ENCODE measurements at places on chromosomes 4 and X.

- DNase-seq: no peak
Measured at GRCh38 chr4:16745009-16745635, 153.3 kb downstream of the LDB2 start.

GRCh38 chrX:79081895-79082512, 62.5 kb upstream of the GPR174 start:
- peak; percentile 57 for DNase-seq

- no peak for DNase-seq
Measured at GRCh38 chr4:141713771-141714445, 77.5 kb downstream of the IL15 start.

GRCh38 chr4:153483432-153484418, 17.6 kb downstream of the TMEM131L start:
- no peak for DNase-seq

DNA sequence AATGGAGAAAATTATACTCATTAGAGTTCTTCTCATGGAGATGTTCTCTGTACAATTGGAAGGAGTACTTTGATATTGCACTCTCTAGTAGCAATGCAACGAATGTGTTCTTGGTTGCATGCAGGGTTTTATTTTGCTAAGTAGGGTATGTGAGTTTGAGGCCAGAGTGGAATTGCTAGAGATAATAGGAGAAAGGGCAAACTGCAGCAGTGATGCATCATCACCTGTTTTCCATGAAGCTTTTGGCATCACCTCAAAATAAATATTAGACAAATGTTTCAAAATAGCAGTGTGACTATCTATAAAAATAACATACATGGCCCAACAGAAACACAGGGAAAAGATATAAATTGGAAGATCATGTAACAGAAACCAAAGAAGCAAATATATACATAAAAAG, 93.3 kb downstream of the TIGD2 start:
- DNase-seq: no peak

- DNase-seq: no peak
Measured at GRCh38 chrX:37599729-37600128, 28.3 kb downstream of the LANCL3 start.

DNA sequence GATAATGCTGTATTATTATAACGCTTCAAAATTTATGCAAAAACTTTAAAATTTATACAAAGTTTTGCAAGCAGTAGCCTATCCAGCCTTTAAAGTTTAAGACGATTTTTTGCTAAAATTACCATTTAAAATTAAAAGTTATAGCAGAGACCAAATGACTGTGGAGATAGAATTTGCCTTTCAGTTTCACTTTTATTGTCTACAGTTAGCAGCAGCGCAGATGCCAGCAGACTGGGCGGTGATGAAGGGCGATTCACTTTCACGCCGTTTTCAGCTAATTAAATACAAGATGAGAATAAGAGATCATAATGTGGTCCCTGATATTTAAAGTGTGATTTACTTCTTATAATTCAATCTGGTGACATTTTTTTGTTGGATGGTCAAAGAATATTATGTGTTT, 1381.5 kb upstream of the ADGRL3 start:
- peak; percentile 59 for DNase-seq

GRCh38 chrX:41779030-41779564, 55.1 kb downstream of the GPR82 start:
- DNase-seq: no peak

DNA sequence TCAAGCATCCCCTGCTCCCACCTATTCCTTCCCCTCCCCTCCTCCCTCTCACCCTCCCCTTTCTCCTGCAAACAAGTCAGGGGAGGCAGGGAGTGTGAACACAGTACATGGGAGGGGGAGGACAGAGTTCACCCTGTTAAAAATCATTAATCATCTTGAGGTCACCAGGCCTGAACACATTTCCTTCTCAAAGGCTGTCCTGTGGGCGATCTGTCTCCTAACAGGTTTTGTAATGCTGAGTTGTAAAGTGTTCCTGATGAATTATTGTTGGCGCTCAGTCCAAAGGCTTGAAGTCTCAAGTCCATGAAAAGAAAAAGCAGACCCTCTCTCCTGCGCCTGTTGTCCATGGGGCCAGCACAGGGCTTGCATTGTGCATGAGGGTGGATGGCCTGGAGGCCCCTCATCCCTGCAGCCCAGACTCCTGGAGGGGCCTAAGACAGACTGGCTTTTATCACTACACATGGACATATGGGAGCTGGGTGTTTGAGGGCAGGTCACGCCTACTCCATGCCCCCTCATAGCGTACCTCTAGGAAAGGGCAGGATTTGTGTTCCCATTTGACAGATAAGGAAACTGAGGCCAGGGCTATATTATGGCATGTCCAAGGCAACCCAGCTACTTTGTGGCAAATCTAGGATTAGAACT, 189.1 kb downstream of the RAB28 start:
- DNase-seq: no peak

GRCh38 chr4:125624951-125625350, 310.2 kb downstream of the FAT4 start:
- no peak for DNase-seq

DNA sequence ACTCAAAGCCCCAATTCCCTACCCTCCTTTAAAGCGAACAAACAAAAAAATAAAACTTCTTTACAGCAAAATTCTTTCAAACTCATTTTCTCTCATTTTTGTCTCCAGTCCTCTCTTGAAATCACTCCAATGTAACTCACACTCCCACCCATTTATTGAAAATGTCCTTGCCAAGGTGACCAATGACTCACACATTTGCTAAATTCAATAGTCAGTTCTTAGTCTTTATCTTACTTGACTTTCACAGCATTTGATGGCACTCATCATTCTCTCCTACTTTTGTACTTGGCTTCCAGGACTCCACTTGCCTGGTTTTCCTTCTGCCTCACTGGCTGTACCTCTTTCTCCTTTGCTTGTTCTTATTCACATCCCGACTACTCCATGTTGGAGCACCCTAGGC, 19.9 kb downstream of the CC2D2A start:
- DNase-seq: no peak

DNA sequence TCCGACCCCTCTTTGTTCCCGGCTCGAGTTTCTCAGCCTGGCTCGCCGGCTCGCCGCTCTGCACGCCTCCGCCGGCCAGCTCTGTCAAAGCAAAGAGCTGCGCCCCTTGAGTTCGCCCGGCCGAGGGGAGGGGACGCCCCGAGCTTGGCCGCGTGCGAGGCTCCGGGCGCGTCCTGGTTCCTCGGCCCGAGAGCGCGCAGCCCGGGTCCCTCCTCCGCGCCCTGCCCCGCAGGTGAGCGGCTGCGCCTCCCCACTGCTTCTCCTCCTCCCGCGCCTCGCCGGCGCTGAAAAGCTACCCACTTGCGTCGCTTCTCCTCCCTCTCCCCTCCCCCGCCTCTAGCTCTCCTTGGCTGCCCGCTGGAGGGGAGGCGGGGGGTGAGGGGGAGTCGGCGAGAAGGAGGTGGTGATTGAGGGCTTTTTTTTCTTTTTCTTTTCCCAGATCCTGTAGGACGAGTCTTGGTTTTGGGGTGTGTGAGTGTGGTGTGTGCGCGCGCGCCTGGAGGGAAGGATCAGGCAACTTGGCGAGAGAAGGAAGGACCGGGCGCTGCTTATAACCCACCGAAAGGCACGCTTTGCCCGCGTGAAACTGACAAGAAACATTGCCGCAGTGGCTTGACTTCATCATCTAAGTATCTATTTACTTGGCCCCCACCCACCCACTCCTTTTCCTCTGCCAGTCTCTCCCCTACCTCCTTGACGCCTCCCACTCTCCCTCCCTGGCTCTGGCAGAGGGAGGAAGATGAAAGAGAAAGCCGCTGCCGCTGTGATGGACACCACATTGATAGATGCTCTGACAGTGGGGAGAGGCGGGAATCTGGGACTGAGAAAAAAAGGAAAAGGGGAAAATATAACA, at the start of gene LEF1:
TSS of gene LEF1 (minus strand) at position 262 of the 853 bp plus-strand sequence. CDS start 1,165 bp downstream, outside the sequence.
- peak; percentile 92 for DNase-seq

GRCh38 chr4:95431678-95432077, 117.1 kb downstream of the UNC5C start:
- no peak for DNase-seq
